Activated gamma-delta T cell treated with anti-CD3 and anti-CD28 coated beads, Interleukin-2, amount 50 U/mL, for 16 hours (primary cell): ENCODE measurements at places on chromosomes 5 and 9.

DNA sequence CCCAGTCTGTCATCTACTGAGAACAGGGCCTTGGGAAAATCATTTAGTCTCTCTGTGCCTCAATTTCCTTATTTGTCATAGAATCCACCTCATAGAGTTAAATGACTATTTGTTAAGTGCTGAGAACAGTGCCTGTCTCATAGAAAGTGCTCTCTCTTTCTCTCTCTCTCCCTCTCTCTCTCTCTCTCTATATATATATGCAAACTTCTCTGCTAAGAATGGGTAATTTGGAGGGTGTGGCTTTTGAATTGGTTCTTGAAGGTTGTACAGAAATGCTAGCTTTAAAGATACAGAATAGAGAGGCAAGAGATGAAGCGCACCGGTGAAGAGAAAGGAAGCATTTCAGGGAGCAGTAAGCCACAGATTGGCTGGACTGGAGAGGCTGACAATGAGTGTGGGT, 197.4 kb downstream of the FBN2 start:
- DNase-seq, result no peak

DNA sequence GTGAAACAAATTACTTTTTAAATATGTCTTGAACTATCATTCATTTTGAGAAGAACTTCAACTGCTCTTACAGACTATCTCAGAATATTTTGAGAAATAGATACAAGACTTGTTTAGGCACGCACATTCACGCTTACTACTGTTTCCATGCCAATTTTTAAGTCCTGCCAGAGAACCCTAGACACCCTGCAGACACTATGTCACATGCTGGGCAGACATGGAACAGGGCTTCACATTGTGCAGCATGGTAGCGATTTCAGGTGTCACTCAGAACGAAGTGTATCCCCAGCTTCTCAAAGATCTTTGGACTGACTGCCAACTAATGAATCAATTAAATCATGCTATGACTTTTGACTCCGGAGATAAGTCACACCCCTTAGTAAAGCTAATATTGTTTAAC, 128.7 kb upstream of the SLC27A6 start:
- DNase-seq, result no peak

- DNase-seq, result no peak
Observed at GRCh38 chr5:137142346-137142745, 356.8 kb downstream of the SPOCK1 start.

DNA sequence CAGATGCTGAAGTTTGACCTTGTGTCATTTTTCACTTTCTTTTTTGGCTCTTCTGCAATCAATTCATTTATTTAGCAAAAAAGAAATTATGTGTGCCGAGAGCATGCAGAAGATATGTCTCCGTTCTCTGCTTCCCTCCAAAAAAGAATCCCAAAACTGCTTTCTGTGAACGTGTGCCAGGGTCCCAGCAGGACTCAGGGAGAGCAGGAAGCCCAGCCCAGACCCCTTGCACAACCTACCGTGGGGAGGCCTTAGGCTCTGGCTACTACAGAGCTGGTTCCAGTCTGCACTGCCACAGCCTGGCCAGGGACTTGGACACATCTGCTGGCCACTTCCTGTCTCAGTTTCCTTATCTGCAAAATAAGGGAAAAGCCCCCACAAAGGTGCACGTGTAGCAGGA, 2.4 kb downstream of the FGFR4 start:
- DNase-seq, result no peak

GRCh38 chr5:118068886-118069285, 919.5 kb downstream of the DTWD2 start:
- no peak for DNase-seq

GRCh38 chr9:91147079-91147708, 214.5 kb downstream of the AUH start:
- DNase-seq, result no peak

GRCh38 chr5:150836703-150837102, 9.6 kb upstream of the IRGM start:
- DNase-seq, result no peak

DNA sequence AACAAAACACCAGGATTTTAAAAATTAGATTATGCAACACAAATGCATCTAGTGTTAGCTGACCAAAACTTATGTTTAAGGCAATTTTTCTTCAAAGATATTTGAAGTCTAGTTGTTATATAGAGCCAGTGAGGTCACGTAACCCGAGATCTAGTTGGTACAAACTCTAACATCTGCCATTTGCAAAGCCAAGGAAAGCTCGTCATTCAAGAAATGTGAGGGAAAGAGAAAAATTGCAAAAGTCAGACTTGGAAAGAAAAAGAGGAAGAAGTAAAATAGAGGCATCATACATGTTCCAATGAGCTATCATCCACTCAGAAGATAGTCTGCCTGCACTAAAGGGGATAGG, 293.4 kb upstream of the PUM3 start:
- DNase-seq, result no peak
